ENCODE measurements at places on chromosomes 13 and 19. TPM values are rescaled to one million over a fixed set of nuclear protein-coding genes. Genes with fewer than 3 reads are reported as not detected.

Gene KIR2DL1
- total RNA-seq = not detected

Gene SYNGR4
- total RNA-seq = not detected

Gene FUT1
- total RNA-seq = 0.49 TPM

Gene SLAIN1
- total RNA-seq = 289 TPM

Gene USP12
- total RNA-seq = 48.4 TPM

Gene CFAP97D2
- total RNA-seq = not detected

Gene WDR62
- 0.98 TPM for total RNA-seq

Gene CCDC194
- total RNA-seq = not detected

Gene JSRP1
- not detected for total RNA-seq

Gene KLF1
- total RNA-seq = 0.25 TPM

Gene SOHLH2
- total RNA-seq = 0.74 TPM

Gene POSTN
- 6.4 TPM for total RNA-seq

Gene CCL25
- 0.25 TPM for total RNA-seq

Gene GRIK5
- total RNA-seq = 37.1 TPM

Gene MED29
- total RNA-seq = 16.2 TPM
